Adrenal gland (tissue), 19 donors: ENCODE measurements at places on chromosomes 2 and 18. TPM values are rescaled to one million over a fixed set of nuclear protein-coding genes. Genes with fewer than 3 reads are reported as not detected.
A peak's percentile ranks its signal among the peaks of the same experiment; 100 is the strongest.

GRCh38 chr2:133389569-133389968 is 178.7 kb downstream of the NCKAP5 start:
- H3K4me3 ChIP-seq = no peak overlapping the region
- H3K36me3 ChIP-seq = no peaks in the 10 kb centered on the region
- H3K27me3 ChIP-seq = no peaks in the 10 kb centered on the region
- no peaks in the 10 kb centered on the region for H3K4me1 ChIP-seq
- DNase-seq = no peak

DNA sequence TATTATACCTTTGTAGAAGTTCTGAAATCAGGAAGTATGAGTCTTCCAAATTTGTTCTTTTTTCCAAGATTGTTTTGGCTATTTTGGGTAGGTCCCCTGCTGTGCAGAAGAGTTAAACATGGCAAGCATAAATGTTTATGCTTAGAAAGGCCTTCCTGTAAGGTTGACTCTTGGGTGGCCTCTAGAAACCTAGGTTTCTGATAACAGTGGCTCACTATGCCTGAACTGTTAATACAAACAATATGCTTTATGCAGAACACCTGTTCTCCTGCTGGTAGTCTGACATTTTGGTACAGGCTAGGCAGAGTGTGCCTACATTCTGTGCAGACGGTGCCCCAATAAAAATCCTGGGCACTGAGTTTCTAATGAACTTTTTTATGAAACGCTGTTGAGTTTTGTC is 10.1 kb downstream of the PTPN18 start:
- H3K27ac ChIP-seq = no peak overlapping the region
- H3K4me1 ChIP-seq = no peaks in the 10 kb centered on the region
- no peak for DNase-seq
- no peaks in the 10 kb centered on the region for H3K36me3 ChIP-seq
- no peaks in the 10 kb centered on the region for H3K27me3 ChIP-seq

DNA sequence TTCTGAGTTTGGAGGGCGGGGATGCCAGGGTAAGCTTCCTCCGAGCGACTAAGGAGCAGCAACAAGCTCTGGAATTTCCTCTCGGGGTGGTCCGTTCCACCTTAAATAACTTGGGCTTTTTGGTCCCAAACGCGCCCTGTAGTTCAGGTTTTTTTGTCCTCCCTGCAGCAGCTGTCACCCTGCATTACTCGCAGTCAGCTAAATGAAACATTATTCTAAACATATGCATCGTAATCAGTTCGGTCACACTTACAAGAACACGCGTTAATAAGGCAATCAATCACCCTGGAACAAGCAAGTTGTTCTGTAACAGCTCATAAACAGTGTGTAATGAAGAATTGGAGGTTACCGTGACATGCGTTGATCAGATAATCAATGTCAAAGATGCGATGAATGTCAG is 8.3 kb downstream of the EVX2 start:
- H3K36me3 ChIP-seq = no peaks in the 10 kb centered on the region
- peaks cover 98% of the 10 kb centered on the region for H3K27me3 ChIP-seq
- no peak overlapping the region for H3K27ac ChIP-seq
- H3K4me3 ChIP-seq = no peak overlapping the region

- no peaks in the 10 kb centered on the region for H3K36me3 ChIP-seq
- peak overlapping the region; percentile 52 for H3K4me3 ChIP-seq
- no peak for DNase-seq
- H3K4me1 ChIP-seq = peaks cover 5% of the 10 kb centered on the region
- H3K27me3 ChIP-seq = peaks cover 15% of the 10 kb centered on the region
- no peak overlapping the region for H3K27ac ChIP-seq
Measured at GRCh38 chr18:75455249-75456198, 28.0 kb upstream of the SMIM21 start.

DNA sequence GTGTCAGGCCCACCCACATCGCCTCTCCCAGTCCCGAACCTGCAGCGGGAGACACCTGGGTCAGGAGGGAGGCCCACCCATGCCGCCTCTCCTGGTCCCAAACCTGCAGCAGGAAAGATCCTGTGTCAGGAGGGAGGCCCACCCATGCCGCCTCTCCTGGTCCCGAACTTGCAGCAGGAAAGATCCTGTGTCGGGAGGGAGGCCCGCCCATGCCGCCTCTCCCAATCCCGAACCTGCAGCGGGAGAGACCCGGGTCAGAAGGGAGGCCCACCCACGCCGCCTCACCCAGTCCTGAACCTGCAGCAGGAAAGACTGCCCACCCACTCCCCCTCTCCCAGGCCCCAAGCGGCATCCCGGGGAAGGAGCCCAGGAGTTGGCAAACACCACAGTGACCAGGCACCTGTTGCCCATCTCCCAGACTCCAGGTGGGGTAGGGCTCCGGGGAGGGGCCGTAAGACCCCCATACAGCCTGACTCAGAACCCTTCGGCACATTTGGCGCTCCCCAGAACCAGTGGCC is 7.8 kb downstream of the SLC66A2 start:
- H3K27me3 ChIP-seq = no peaks in the 10 kb centered on the region
- peaks cover 18% of the 10 kb centered on the region for H3K4me1 ChIP-seq
- H3K27ac ChIP-seq = no peak overlapping the region
- no peaks in the 10 kb centered on the region for H3K36me3 ChIP-seq
- DNase-seq = no peak
- H3K4me3 ChIP-seq = no peak overlapping the region

GRCh38 chr2:38797250-38797676 is 19.3 kb downstream of the GEMIN6 start:
- no peaks in the 10 kb centered on the region for H3K27me3 ChIP-seq
- H3K27ac ChIP-seq = no peak overlapping the region
- no peak overlapping the region for H3K4me3 ChIP-seq
- no peak for DNase-seq

DNA sequence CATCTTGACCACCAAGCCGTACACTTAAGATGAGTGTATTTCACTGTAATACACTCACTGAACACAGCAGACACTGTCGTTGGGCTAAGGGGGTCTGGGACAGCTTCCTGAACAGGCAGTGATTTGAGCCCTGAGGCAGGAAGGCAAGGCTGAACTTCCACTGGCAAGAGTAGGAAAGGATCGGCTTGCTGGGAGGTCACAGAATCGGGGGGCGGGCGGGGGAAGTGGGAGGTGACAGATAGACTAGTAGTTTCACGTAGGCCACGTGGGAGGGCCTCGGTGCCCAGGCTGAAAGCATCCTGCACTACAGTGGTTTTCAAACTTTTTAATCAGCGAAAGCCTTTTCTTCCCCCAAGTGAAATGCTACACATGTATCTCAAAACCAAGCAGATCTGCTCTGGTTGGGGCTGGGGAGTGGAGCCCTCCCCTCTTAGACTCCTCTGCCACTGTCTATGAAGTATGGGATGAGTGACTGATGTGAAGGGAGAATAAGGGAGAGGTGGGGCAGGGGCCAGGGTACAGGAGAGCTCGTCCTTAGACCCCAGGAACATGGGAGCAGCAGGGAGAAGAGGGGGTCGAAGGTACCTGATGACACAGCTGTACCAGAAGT is 8.6 kb downstream of the PARD6G start:
- no peak overlapping the region for H3K4me3 ChIP-seq
- no peak overlapping the region for H3K27ac ChIP-seq
- H3K36me3 ChIP-seq = no peaks in the 10 kb centered on the region
- H3K27me3 ChIP-seq = no peaks in the 10 kb centered on the region
- no peak for DNase-seq

- H3K36me3 ChIP-seq = no peaks in the 10 kb centered on the region
- H3K27me3 ChIP-seq = no peaks in the 10 kb centered on the region
- H3K4me3 ChIP-seq = no peak overlapping the region
- no peaks in the 10 kb centered on the region for H3K4me1 ChIP-seq
- no peak overlapping the region for H3K27ac ChIP-seq
Measured at GRCh38 chr2:236449167-236449761, 120.4 kb upstream of the ACKR3 start.

GRCh38 chr18:23943903-23944624 is 70.5 kb upstream of the TTC39C start:
- no peak overlapping the region for H3K4me3 ChIP-seq
- no peaks in the 10 kb centered on the region for H3K4me1 ChIP-seq
- H3K36me3 ChIP-seq = no peaks in the 10 kb centered on the region
- no peaks in the 10 kb centered on the region for H3K27me3 ChIP-seq
- no peak for DNase-seq

GRCh38 chr18:44927127-44927849 is 246.6 kb downstream of the SETBP1 start:
- no peak overlapping the region for H3K27ac ChIP-seq
- H3K4me1 ChIP-seq = no peaks in the 10 kb centered on the region
- H3K27me3 ChIP-seq = no peaks in the 10 kb centered on the region
- no peak overlapping the region for H3K4me3 ChIP-seq
- no peaks in the 10 kb centered on the region for H3K36me3 ChIP-seq

GRCh38 chr2:26169681-26170414 is 3.0 kb upstream of the GAREM2 start:
- H3K27ac ChIP-seq = no peak overlapping the region
- DNase-seq = no peak
- H3K4me1 ChIP-seq = peaks cover 7% of the 10 kb centered on the region
- H3K27me3 ChIP-seq = peaks cover 14% of the 10 kb centered on the region
- H3K4me3 ChIP-seq = no peak overlapping the region
- no peaks in the 10 kb centered on the region for H3K36me3 ChIP-seq

- H3K4me3 ChIP-seq = no peak overlapping the region
- peaks cover 4% of the 10 kb centered on the region for H3K27me3 ChIP-seq
- DNase-seq = no peak
- no peak overlapping the region for H3K27ac ChIP-seq
- no peaks in the 10 kb centered on the region for H3K4me1 ChIP-seq
- no peaks in the 10 kb centered on the region for H3K36me3 ChIP-seq
Measured at GRCh38 chr18:79625924-79626561, 53.6 kb upstream of the CTDP1 start.

DNA sequence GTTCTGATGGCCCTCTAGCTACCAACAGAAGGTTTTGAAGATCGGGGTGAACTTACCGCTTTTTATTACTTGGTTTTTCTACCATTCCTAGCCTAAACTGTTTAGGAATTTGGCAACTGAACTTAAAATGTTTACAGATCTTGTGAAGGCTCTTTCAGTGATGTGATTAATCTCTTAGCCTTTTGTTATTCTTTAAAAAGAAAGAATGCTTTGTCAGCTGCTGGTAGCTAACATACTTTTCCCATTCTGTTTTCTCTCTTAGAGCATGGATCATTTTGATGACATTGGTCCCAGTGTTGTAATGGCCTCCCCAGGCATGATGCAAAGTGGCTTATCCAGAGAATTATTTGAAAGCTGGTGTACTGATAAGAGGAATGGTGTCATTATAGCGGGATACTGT is 18.1 kb downstream of the CPSF3 start:
- H3K27ac ChIP-seq = no peak overlapping the region
- no peak for DNase-seq
- H3K27me3 ChIP-seq = no peaks in the 10 kb centered on the region
- peaks cover 67% of the 10 kb centered on the region for H3K36me3 ChIP-seq
- no peak overlapping the region for H3K4me3 ChIP-seq

GRCh38 chr2:85604568-85605339 is 2.3 kb upstream of the TMEM150A start:
- H3K36me3 ChIP-seq = peaks cover 30% of the 10 kb centered on the region
- H3K27me3 ChIP-seq = no peaks in the 10 kb centered on the region
- DNase-seq = no peak
- peaks cover 29% of the 10 kb centered on the region for H3K4me1 ChIP-seq

GRCh38 chr2:2686222-2686621 is 355.1 kb upstream of the MYT1L start:
- H3K4me3 ChIP-seq = no peak overlapping the region
- H3K36me3 ChIP-seq = no peaks in the 10 kb centered on the region
- H3K4me1 ChIP-seq = no peaks in the 10 kb centered on the region
- H3K27me3 ChIP-seq = no peaks in the 10 kb centered on the region

DNA sequence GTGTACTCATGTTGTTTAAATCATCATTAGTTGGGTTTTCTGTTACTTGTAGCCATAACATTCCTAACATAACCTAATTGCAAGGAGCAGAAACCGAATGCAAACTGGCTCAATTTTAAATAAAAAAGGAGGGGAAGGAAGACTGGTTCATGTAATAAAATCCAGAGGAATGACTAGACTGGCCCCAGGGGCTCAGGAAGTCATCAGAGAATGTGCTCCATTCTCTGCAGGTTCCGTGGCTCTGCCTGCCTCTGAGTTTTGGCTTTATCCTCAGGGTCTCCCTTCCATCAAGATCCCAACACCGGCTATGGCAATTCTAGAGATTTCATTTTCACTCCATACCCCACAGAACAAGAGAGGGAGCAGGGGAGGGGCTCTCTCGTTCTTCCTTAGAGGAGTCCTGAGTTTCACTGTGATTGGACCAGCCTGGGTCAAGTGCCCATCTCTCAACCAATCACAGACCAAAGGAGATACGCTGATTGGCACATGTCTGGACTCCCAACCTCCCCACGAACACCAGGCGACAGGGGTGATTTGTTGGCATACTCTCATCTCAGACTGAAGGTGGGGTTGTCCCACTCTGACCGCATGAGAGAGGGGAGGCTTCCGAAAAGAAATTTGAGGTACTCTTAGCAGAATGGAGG is 64.8 kb downstream of the NPPC start:
- no peak overlapping the region for H3K27ac ChIP-seq
- no peaks in the 10 kb centered on the region for H3K36me3 ChIP-seq
- DNase-seq = no peak
- no peaks in the 10 kb centered on the region for H3K27me3 ChIP-seq

DNA sequence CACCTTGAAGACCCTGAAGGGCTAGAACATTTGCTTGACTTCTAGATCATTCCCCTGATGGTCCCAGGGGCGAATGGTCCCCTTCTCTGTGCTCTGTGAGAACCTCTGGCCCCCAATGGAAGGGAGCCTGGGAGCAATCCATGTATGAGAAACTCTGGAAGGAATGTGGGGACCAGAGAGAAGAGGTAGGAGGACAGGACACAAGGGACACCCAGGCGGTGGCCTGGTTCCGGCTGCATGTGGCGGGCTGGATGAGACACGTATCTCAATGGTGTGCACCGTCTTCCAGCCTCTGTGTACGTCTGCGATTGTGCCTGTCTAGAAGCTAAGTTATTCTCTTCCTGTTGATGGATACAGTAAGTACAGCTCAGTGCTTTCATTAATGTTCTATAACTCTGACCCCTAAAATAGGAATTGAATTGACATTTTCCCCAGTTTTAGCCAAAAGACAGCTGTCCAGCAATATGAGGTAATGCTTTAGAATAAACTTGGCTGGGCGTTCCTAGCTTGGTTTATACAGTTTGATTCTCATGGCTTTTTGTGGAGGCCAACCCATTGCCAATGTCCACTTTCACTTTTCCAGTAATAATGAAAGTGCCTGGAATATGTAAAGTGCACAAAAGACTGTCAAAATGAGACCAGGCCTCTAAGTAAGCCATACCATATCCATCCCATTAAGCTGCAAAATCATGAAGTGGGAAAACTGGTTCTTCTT is 30.1 kb upstream of the COPS8 start:
- H3K4me3 ChIP-seq = no peak overlapping the region
- H3K4me1 ChIP-seq = no peaks in the 10 kb centered on the region
- DNase-seq = no peak
- no peak overlapping the region for H3K27ac ChIP-seq

GRCh38 chr2:119760956-119761275 is 1.2 kb downstream of the PTPN4 start:
- H3K4me1 ChIP-seq = peaks cover 34% of the 10 kb centered on the region
- H3K4me3 ChIP-seq = no peak overlapping the region
- H3K27me3 ChIP-seq = no peaks in the 10 kb centered on the region
- no peak for DNase-seq
- H3K36me3 ChIP-seq = no peaks in the 10 kb centered on the region

TWIST2 gene
- total RNA-seq = 11.7 TPM

PAIP2B gene
- 5.9 TPM for total RNA-seq

LONRF2 gene
- total RNA-seq = 59.4 TPM

PLCD4 gene
- total RNA-seq = 1.2 TPM

SNRNP27 gene
- total RNA-seq = 41.7 TPM

BMP10 gene
- not detected for total RNA-seq

TFPI gene
- 31.1 TPM for total RNA-seq

EPC2 gene
- 57.4 TPM for total RNA-seq

SLC20A1 gene
- 24.8 TPM for total RNA-seq
